GM12892 (cell line): ENCODE measurements at places on chromosomes 11 and 22.

- no peak for DNase-seq
Measured at GRCh38 chr11:47870404-47870803, 22.3 kb upstream of the NUP160 start.

GRCh38 chr11:134389464-134390180 is 22.4 kb downstream of the B3GAT1 start:
- DNase-seq: no peak

- DNase-seq: no peak
Measured at GRCh38 chr11:70820712-70821111, 422.4 kb downstream of the CTTN start.

GRCh38 chr11:85826116-85826855 is 15.3 kb upstream of the SYTL2 start:
- no peak for DNase-seq

- DNase-seq: no peak
Measured at GRCh38 chr11:2302896-2303626, 1.2 kb downstream of the TSPAN32 start.

GRCh38 chr11:61853698-61854169 is 25.6 kb downstream of the FADS2 start:
- no peak for DNase-seq

DNA sequence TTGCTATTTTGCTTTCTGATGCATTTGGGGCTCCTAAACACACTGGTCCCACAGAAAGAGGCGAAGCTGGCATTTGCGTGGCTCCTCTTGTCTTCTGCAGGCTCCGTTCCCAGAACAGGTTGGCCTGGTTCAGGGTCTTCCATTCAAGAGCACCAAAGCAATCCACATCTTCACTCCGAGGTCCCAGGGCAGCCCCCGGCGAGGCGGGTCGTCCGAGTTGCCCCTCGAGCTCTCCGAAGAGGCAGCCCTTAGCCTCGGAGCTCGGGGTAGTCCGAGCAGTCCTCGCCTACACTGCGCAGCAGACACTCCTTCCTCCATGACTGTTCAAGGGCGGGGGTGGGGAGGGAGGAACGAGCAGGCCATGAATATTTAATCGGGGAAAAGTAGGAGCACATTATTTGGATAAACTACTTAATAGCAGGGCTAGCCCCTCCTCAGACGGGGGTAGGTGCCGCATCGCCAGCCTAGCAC is 321.3 kb downstream of the BLID start:
- no peak for DNase-seq

DNA sequence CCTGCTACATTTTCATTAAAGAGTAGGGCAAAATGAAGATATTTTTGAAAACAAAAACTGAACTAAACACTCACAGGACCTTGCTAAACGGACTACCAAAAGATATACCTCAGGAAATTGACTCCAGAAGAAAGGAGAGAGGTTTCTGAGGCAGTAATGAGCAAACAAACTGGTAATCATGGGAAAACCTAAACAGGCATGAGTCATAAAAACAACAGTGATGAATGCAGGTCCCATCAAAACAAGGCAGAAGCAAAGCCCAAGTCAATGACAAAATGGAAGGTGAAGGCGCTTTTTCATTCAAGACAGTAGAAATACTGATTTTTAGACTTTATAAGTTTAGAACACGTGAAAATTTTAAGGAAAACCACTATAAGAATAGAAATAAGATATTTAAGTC is 104.5 kb downstream of the EFCAB6 start:
- DNase-seq: no peak

GRCh38 chr11:105100206-105100605 is 39.4 kb downstream of the CARD18 start:
- DNase-seq: no peak

DNA sequence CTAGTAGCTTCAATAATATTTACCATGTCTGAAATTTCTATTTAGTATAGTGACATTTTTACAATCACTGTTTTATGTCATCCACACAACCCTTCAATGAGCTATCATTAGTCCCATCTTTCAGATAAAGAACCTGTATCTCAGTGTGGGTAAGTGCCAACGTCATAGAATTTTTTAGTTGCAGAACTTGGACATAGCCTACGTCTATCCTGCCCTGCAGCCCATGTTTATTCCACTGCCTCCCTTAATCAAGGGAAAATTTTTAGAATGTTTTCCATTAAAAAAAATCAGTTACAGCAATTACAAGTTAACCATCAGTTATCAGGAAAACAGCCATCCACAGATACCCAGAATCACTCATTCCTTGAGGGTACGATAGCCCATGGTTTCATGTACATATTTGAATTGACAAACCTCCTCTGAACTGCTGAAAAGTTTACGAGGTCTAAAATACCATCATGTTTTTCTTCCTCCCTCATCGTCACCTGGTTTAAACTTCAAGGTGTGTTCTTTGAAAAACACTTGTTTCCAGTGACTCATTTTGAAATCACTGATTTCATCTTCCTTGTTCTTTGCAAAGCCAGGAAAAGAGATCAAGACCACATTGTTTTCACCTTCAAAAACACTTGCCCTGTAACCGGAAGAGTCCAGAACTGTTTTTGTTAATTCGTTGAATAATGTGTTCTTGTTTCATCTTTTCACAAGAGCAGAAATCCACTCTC is 100.9 kb downstream of the FAM76B start:
- DNase-seq: no peak

GRCh38 chr22:47291565-47292495 is 529.4 kb downstream of the TBC1D22A start:
- DNase-seq: no peak

DNA sequence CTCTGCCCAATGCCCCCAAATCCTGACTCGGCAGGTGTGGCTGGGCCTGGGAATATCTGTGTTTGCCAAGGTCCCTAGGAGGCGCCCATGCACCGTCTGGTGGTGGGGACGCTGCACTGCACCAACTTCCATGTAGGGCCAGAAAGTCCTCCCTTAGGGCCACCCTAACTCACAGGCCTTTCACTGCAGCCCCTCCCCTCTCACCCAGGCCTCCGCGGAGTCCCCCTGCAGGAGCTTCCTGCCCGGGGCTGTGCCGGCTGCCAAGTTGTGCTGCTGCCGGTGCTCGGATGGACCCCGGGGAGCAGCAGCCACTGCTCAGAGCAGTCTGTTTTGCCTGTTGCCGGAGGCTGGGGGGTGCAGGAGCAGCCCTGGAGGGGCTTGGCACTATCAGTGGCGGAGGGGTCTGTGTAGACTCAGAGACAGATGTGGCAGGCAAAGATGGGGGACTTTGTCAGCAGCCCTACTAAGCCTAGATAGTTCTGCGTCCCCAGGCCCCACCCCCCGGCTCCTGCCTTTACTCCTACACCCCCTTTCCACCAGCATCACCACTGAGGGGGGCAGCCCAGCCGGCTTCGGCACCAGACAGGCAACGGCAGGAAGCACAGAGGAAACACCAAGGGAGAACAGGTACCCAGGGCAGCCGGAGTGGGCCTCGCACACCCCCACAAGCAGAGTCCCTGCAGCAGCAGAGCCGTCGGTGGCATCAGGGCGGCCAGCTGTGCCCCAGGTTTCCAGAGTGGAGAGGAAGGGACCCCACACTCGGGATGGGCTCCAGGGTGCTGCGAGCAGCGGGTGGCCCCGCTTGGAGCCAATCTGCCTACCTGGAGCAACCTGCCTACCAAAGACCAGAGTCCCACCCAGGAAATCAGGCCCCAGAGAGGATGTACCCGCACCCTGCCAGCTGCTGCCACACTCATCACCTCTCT is 124.3 kb downstream of the TRIM29 start:
- DNase-seq: peak; percentile 41

DNA sequence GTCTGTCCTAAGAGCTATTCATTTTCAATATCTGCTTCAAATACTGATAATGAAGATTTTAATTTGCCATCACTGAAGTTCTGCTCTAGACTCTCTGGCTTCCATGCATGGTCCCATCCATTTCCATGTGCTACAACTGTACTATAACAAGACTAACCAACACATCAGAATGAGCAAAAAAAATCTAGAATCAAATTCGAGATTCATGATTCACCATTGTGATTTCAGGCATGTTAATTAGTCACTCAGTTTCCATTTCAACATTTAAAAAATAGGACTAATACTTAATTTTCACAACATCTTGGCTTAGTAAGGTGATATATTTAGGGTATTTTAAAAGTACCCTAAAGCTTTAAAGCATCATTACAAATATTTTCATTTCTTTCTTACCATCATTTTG is 22.8 kb downstream of the PICALM start:
- DNase-seq: no peak

DNA sequence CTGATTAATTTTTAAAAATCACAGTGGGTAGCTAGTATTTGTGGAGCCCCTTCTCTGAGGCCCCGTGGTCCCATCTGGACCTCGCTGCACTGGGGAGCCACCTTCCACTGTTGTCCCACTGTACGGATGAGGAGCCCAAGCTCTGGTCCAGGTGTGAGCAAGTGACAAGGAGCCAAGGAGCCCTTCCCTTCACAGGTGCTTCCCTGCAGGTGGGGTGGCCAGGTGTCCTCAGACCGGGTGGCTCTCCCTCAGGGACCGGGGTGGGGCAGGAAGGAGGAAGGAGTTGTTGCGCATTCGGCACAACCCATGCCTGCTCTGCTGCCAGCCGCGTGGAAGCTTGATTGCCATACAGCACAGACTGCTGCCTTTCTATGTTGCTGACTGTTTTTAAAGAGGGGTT is 10.4 kb upstream of the SEPTIN5 start:
- DNase-seq: no peak

GRCh38 chr11:18280438-18281045 is 14.5 kb downstream of the SAA1 start:
- DNase-seq: no peak

DNA sequence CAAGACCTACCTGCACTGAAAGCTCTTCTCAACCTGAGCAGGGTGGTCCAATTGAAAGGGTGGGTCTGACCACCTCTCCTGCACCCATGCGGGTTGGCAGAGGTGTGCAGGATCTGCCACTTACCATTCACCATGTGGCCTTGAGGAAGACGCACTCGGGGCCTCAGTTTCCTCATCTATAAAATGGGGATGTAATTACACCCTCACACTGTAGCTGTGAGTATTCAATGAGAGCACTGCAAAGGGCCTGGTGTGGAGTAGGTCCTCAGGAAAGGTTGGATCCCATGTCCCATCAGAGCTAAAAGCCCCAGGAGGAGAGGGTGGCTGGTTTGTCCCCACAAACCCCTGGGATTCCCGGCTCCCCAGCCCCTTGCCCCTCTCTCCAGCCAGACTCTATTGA is 557 bp upstream of the TAGLN start:
- DNase-seq: no peak

- no peak for DNase-seq
Measured at GRCh38 chr11:114296605-114297372, 590 bp downstream of the NNMT start.

DNA sequence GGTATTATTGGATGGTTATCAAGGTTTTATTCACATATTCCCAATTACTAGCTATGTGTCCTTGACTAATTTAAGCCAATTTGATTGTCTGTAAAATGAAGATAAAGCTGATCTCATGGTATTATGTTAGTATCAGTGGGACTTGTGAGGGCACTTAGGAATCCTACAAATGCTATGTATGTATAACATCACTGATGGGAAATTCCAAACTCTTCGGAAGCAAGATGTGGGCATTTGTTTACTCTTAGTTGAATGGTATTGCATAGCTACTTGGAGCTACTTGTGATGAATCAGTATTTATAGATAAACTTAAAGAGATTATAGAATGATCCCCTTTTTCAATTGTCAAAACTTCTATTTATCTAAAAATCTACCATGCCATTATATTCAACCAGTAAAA is 239.9 kb downstream of the CNTN5 start:
- DNase-seq: no peak

DNA sequence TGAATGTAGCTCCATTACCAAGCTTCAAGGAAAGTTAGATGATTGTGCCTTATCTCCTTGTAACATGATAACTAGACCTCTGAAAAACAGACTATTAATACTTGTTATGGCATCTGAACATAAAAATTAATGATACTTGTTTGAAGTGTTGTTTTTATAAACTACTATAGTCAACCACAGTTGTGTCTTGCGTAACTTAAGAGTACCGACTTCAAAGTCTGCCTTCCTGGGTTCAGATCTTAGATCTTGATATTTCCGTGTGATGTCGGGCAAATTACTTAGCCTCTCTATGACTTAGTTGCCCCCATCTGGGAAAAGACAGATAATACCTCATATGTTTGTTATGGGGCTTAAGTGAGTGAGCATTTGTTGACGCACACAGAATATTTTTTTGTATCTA is 906.5 kb downstream of the JRKL start:
- DNase-seq: no peak

DNA sequence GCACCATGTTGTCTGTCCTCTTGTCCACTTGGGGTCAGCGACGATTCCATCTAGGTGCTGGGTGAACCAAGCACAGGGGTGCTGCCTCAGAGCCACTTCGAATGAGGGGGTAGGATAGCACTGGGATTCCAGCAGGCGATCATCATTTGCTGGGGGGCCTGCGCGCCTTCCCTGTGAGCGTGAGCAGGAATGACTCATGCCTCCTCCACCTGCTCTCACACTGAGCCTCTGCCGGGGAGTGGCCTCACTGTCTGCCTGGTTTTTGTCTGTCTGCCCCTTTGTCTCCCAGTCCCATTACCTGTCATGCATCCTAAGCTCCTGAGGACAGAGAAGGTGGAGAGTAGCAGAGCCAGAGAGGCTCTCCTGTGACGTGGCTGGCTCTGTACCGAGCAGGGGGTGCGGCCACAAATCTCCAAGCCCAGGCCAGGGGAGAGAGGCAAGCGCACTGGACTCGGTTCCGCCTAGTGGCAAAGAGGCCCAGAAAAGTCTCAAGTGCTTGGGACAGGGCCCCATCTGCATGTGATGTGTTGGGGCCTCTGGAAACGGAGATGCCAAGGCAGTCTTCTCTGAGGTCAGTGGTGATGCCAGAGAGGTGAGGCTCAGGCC is 30.8 kb downstream of the RSPH14 start:
- DNase-seq: no peak

DNA sequence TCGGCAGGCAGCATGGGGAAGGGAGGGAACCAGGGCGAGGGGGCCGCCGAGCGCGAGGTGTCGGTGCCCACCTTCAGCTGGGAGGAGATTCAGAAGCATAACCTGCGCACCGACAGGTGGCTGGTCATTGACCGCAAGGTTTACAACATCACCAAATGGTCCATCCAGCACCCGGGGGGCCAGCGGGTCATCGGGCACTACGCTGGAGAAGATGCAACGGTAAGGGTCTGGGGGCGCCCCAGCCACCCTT is 204 bp downstream of the FADS2 start:
- DNase-seq: no peak

- no peak for DNase-seq
Measured at GRCh38 chr11:47971501-47971900, 8.9 kb upstream of the PTPRJ start.

DNA sequence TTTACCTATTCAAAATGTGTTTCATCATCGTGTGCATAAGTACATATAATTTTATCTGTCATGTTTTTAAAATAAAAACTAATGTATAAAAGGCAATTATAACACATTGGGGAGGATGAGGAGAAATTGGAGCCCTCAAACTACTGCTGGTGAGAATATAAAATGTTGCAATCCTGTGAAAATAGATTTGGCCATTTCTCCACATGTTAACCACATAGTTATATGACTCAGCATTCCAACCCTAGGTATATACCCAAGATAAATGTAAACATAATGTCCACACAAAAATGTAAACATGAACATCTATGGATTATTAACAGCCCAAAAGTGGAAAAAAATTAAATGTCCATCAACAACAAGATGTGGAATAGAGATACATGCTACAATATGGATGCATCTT is 928.0 kb upstream of the FAT3 start:
- DNase-seq: no peak
